ENCODE measurements at places on chromosomes 7 and 10.

GRCh38 chr7:24504836-24505235 lies 68.4 kb upstream of the PALS2 start:
- no peak for DNase-seq

DNA sequence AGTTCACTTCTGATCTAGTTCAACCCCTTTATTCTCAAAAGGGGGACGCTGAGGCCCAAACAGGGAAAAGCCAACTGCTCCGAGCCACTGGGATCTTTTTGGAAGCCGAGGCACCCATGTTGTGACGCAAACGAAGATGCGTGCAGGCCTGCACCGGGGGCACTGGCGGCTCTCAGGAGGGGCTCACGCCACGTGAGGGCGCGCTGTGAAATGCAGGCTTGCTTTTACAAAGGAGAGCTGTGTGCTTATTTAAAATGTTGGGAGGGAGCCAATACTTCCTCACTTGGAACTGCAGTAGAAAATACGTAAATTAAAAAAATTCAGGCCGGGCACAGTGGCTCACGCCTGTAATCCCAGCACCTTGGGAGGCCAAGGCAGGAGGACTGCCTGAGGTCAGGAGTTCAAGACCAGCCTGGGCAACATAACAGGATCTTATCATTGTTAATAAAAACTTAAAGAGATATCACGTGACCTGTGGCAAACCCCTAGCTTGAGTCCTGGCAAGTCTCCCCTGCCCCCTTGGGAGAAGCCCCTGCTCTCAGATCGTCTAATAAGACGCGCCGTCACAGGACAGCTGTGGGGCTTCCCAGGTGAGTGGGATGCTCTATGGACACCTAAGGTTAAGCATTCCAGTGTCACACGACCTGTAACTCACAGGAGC lies 16.3 kb downstream of the BRI3 start:
- DNase-seq = no peak

- no peak for DNase-seq
These were observed 16.7 kb downstream of the ASB4 start for GRCh38 chr7:95502403-95502802.

GRCh38 chr7:29607259-29607658 lies 43.6 kb downstream of the PRR15 start:
- DNase-seq = no peak

- DNase-seq = no peak
These were observed 35.2 kb upstream of the ITGA8 start for GRCh38 chr10:15754937-15755336.

- no peak for DNase-seq
These were observed 16.8 kb downstream of the SLC18A2 start for GRCh38 chr10:117257721-117258120.

GRCh38 chr7:47507522-47507921 lies 74.4 kb downstream of the TNS3 start:
- DNase-seq = no peak

GRCh38 chr10:75068523-75068922 lies 42.9 kb upstream of the SAMD8 start:
- no peak for DNase-seq

GRCh38 chr7:140597428-140597949 lies 43.1 kb downstream of the DENND2A start:
- DNase-seq = no peak

DNA sequence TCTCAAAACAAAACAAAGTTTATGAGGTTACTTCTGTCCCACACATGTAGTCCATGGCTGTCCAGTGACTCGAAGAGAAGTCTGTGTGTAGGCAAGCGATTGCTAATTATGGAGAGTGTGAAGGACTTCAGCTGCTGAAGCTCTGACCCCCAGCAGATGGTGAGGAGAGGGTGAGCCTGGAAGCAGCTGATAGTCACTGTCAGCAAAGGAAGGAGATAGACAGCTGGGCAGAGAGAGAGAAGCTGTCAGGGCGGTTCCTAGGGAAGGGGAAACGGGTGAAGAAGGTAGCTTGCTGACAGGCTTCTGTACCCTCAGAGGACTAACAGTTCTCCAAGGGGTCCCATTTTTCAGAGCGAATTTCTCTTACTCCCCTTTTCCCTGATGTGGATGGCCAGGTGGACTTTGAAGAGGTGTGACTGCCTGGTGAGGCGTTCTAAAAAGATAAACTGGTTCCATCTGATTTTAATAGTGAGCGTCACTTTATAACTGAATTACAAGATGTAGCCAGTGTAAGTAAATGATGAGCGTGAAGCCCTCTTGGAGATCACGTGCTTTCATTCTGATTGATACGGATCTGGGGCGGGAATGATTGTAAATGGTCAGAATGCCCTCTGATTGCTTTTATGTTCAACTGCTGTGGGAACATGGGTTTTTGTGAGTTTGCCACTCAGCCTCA lies 12.1 kb downstream of the ZSCAN21 start:
- DNase-seq = no peak

DNA sequence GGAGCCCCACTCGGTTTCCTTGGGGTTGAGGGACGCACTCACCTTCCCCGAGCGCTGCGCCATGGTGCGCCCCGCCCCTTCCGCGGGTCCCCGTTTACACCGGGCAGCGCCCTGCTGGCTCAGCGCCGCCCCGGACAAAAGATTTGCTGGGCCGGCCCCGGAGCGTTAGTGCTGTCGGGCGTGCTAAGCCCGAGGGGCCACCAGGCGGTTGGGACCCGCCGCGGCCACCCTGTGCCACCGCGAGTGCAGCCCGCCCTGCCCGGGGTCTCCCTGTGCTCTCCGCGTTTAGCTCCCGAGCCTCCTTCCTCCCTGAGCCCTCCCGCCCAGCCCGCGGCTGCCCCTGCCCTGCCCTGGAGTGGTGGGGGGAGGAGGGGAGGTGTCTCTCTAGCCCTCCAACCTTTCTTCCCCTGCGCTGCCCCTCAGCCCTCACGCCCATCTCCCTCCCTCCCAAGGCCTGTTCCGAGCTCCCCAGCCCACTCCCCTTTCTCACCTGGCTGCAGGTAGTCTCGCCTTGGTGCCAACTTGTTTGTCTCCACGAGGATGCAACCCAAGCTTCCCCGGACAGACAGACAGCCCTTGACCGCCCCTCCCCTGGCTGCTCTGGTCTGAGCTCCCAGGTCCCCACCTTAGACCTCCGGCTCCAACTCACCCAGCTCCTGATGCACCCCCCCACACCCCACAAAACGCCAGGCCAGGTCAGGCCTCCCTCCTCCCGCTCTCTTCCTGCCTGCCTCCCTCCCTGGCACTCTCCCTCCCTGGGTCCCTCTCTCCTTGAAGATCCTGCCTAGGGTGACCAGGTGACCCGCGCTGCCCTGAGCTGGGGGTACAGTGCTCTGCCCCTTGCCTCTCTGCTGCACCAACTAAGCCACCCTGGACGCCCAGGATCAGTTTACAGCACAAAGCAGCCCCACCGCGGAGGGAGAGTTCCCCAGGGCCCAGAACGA lies at the start of gene CRYGN:
Gene CRYGN (minus strand): TSS at position 287 of the 944 bp plus-strand sequence. CDS start 224 bp downstream, at position 63.
- DNase-seq = no peak
